Tibial artery (tissue), 4 donors: ENCODE measurements at places on chromosomes 2 and 18.
A peak's percentile ranks its signal among the peaks of the same experiment; 100 is the strongest.

- no peak overlapping the region for H3K4me3 ChIP-seq
- no peak for DNase-seq
- no peaks in the 10 kb centered on the region for H3K4me1 ChIP-seq
- no peaks in the 10 kb centered on the region for H3K36me3 ChIP-seq
- H3K27ac ChIP-seq = no peak overlapping the region
- H3K27me3 ChIP-seq = no peaks in the 10 kb centered on the region
These were observed 69.7 kb downstream of the RPRM start for GRCh38 chr2:153408710-153409385.

- no peak for DNase-seq
- no peak overlapping the region for H3K27ac ChIP-seq
- no peak overlapping the region for H3K4me3 ChIP-seq
These were observed 164.4 kb downstream of the BABAM2 start for GRCh38 chr2:28054916-28055315.

- no peak overlapping the region for H3K27ac ChIP-seq
- H3K4me1 ChIP-seq = peaks cover 19% of the 10 kb centered on the region
- H3K36me3 ChIP-seq = no peaks in the 10 kb centered on the region
These were observed 2.0 kb upstream of the MYO1B start for GRCh38 chr2:191243154-191243553.

GRCh38 chr2:163778045-163778781 is 42.4 kb upstream of the FIGN start:
- no peaks in the 10 kb centered on the region for H3K4me1 ChIP-seq
- no peaks in the 10 kb centered on the region for H3K27me3 ChIP-seq
- no peaks in the 10 kb centered on the region for H3K36me3 ChIP-seq
- H3K27ac ChIP-seq = no peak overlapping the region
- DNase-seq = no peak

DNA sequence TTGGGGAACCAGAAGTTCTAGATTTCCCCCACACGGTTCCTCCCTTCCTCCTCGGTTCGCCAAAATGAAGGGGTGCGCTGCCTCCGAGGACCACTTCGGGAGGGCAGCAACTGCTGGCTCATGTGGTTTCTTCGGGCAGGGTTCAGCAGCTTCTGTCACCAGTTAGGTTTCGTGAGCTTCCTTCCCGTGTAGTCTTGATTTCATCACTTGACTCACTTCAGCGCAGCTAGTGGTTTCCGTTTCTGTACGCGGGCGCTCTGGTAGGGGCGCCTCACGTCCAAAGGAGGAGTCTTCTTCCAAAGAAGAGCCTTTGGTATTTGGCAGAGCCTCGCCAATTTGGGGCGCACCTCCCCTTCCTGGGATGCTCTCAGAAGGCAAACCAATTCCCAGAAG is 485 bp upstream of the GALNT3 start:
- no peaks in the 10 kb centered on the region for H3K36me3 ChIP-seq
- no peaks in the 10 kb centered on the region for H3K27me3 ChIP-seq
- no peak for DNase-seq
- no peak overlapping the region for H3K27ac ChIP-seq
- peaks cover 5% of the 10 kb centered on the region for H3K4me1 ChIP-seq

- H3K4me3 ChIP-seq = no peak overlapping the region
- H3K4me1 ChIP-seq = no peaks in the 10 kb centered on the region
- DNase-seq = no peak
- H3K36me3 ChIP-seq = no peaks in the 10 kb centered on the region
These were observed 35.6 kb upstream of the FEZ2 start for GRCh38 chr2:36633470-36634092.

DNA sequence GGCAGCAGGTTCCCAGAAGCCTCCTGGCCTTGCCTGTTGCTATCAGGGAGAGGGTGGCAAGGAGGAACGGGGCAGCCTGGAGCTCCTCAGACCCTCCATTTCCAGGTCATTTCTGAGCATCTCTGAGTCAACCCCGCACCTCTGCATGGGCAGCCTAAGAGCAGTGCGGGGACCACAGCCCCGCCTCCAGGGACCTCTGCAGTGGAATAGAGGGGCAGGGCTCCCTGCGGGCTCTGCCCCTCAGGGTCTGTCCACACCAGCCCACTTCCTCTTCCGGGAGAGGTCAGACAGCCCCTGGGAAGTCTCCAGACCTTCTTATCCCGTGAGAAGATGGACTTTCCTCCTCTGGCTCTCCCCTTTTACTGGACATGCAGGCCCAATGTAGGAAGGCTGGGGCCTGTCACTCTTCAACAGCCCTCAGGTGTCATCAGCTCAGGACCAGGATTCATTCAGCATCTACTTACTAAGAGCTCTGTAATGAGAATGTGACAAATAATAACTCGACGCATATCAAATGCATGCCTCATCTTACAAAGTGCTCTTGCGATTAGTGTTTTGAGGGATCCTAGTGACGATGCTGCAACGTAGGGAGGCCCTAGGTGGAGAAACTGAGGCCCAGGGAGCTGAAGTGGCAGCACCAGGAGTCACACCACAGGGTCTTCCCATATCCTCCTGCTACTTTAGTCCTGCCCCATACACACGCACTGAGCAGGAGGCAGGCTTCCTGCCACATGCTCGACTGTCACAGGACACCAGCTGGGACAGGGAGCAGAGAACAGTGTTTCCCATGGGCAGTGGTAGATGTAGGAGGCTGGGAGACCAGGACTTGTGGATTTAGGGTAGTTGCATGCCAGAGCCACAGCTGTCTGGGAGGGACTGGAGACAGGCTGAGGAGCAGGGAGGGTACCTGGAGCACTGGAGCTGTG is 28.0 kb downstream of the SH2D6 start:
- DNase-seq = no peak
- H3K4me3 ChIP-seq = no peak overlapping the region
- peaks cover 7% of the 10 kb centered on the region for H3K4me1 ChIP-seq
- H3K27ac ChIP-seq = peak overlapping the region; percentile 75

- H3K27ac ChIP-seq = peak overlapping the region; percentile 48
- DNase-seq = no peak
- H3K4me1 ChIP-seq = no peaks in the 10 kb centered on the region
- no peaks in the 10 kb centered on the region for H3K27me3 ChIP-seq
- peak overlapping the region; percentile 7 for H3K4me3 ChIP-seq
- H3K36me3 ChIP-seq = no peaks in the 10 kb centered on the region
These were observed 3.9 kb downstream of the WIPF1 start for GRCh38 chr2:174593574-174594203.

DNA sequence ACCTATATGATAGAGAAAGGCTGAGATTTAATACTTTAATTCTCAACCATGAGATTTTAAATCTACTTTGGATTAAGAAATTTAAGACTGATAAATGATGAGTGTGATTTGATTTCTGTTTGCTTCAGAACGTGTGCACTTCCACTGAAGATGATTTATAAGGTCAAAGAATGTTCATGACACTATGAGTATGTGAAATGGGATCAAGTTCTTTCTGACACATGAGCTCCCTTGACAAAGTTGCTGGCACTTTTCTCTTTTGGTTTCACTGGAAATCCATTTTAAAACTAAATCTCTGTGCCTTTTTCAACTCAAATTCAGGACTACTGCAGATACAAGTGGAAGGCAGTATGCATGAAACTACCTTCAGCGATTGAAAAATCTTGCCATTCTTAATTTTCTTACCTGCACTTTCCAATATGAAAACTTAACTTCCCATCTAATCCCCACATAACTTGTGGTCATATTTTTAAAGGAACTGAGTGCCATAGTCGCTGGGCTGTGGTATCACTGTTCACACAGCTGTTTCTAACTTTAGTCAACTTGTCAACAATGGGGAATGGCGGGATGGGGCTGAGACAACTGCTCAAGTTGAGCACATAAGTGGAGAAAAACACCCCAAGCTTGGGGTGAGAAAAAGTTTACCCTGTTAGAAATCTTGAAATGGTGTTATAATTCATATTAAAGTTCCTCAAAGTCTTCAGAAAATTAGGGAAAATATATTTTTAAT is 51.8 kb upstream of the TTN start:
- peaks cover 63% of the 10 kb centered on the region for H3K4me1 ChIP-seq
- H3K4me3 ChIP-seq = no peak overlapping the region
- DNase-seq = no peak
- H3K27me3 ChIP-seq = no peaks in the 10 kb centered on the region

GRCh38 chr2:39504790-39505335 is 67.8 kb upstream of the MAP4K3 start:
- DNase-seq = no peak
- H3K4me1 ChIP-seq = no peaks in the 10 kb centered on the region
- no peaks in the 10 kb centered on the region for H3K27me3 ChIP-seq
- H3K36me3 ChIP-seq = no peaks in the 10 kb centered on the region
- no peak overlapping the region for H3K4me3 ChIP-seq
- peak overlapping the region; percentile 48 for H3K27ac ChIP-seq

DNA sequence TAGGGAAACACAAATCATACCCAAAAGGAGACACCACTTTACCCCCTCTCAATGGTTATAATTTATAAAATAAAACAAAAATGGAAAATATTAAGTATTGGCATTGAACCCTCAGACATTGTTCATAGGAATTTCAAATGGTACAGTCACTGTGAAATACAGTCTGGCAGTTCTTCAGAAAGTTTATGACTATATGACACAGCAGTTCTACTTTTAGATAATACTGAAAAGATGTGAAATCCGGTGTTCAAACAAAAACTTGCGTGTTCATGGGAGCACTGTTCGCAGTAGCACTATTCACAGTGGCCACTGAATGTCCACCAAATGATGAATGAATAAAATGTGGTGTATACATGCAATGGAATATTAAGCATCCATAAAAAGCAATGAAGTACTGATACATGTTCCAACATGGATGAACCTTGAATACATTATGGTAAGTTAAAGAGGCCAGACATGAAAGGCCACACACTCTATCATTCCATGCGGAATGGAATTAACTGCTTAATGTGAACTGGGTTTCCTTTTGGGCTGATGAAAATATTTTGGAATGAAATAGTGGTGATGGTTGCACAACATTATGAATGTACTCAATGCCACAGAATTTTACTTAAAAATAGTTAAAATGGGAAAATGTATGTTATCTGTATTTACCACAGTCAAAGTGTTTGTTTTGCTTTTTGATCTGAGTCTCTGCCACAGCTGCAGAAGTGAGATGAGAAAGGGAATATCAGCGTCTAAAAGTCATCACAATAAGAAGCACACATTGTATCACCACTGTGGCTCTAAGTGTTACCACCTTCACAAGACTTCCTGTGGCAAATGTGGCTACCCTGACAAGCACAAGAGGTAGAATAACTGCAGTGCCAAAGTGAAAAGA is 864.6 kb downstream of the SUCLG1 start:
- H3K27me3 ChIP-seq = no peaks in the 10 kb centered on the region
- no peak overlapping the region for H3K4me3 ChIP-seq

GRCh38 chr2:127278959-127279358 is 15.0 kb downstream of the ERCC3 start:
- H3K4me3 ChIP-seq = no peak overlapping the region
- no peaks in the 10 kb centered on the region for H3K27me3 ChIP-seq
- no peak for DNase-seq
- peaks cover 78% of the 10 kb centered on the region for H3K36me3 ChIP-seq
- H3K4me1 ChIP-seq = no peaks in the 10 kb centered on the region

DNA sequence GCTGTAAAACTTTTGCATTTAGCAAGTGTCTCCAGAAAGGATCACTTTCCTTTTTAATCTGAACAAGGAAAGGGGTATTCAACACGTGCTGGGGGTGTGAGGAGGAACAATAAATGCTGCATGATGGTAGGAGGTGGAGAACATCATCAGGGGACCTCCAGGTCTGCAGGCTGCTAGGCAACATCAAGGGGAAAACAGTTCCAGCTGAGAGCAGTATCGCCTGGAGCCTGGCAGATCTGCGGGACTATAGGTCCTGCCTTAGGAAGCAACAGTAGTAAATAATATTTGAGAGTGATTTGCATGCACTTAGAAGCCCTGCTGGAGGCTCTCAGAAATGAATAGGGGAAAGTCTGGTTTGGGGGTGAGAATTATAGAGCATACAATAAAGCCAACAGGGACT is 175.6 kb downstream of the SUCLG1 start:
- H3K4me3 ChIP-seq = no peak overlapping the region
- H3K27me3 ChIP-seq = peaks cover 3% of the 10 kb centered on the region
- DNase-seq = no peak

- no peak overlapping the region for H3K27ac ChIP-seq
- H3K4me3 ChIP-seq = no peak overlapping the region
- DNase-seq = no peak
- no peaks in the 10 kb centered on the region for H3K27me3 ChIP-seq
These were observed 100.7 kb upstream of the ID2 start for GRCh38 chr2:8581234-8581561.

DNA sequence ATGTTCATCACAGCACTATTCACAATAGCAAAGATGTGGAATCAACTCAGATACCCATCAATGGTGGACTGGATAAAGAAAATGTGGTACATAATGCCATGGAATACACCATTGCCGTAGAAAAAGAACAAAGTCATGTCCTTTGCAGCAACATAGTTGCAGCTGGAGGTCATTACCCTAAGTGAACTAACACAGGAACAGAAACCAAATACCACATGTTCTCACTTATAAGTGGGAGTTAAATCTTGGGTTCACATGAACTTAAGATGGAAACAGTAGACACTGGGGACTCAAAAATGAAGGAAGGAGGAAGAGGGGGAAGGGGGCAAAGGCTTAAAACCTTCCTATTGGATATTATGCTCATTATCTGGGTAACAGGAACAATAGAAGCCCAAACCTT is 228.1 kb upstream of the RAB6C start:
- no peak overlapping the region for H3K27ac ChIP-seq
- H3K4me3 ChIP-seq = no peak overlapping the region
- DNase-seq = no peak
- H3K36me3 ChIP-seq = no peaks in the 10 kb centered on the region

DNA sequence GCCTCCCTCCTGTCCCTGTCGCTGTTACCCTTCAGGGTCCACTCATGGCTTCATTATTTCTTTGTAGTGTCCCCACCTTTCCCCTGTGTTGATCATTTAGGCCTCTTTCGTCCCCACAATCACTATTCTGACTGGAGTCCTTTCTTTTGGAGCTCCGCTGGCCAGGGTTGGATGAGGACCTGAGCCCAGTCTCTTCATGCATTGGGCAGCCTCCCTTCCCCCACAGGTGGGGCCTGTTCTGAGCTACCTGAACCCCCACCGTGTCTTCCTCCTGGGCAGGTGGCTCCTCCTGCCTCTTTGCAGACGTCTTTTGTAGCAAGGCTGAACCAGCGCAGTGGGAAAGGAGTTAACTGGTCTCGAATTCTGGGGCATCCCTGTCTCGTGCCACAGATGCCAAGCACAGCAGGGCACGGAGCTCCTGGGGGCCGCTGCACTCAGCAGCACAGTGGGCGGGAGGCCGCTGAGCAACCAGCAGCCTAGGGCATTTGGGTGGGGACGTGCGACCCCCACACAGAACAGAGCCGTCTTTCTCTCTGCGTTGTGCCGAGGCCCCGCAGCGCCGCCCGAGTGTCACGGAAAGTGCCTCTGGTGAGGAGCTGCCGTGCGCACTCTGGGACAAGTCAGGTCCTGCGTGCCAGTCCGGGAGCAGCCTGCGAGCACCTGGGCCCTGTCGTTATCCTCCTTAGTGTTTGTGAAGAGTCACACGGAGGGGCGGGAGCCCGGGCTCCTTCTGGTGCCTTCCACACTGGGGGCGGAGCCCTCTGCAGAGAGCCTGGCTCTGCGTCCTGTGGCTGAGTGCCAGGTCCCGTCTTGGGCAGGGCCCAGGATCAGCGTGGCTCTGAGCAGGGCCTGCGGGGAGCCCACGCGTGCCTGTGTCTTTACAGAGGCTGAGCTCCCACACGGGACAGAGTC is 130.1 kb downstream of the NFATC1 start:
- H3K4me3 ChIP-seq = no peak overlapping the region
- peaks cover 15% of the 10 kb centered on the region for H3K4me1 ChIP-seq
- DNase-seq = peak; percentile 85
- peaks cover 21% of the 10 kb centered on the region for H3K36me3 ChIP-seq
